A549 treated with ZK216348 at 1 μM for 4 hours (cell line): ENCODE measurements at places on chromosomes 16 and 17. TPM values are rescaled to one million over a fixed set of nuclear protein-coding genes. Genes with fewer than 3 reads are reported as not detected.

PRAC2 gene
- total RNA-seq, result not detected in 5 replicates

KRT32 gene
- not detected in 5 replicates for total RNA-seq

PIPOX gene
- 0.15 to 0.35 TPM in 2 of 5 replicates, not detected in the others for total RNA-seq

CDH13 gene
- not detected in 5 replicates for total RNA-seq

ANKRD13B gene
- 16.7 to 31.0 TPM (median 28.8 TPM) in 5 replicates for total RNA-seq

SLC13A2 gene
- total RNA-seq, result 0.08 to 0.20 TPM (median 0.16 TPM) in 5 replicates

NXN gene
- 16.3 to 27.7 TPM (median 26.7 TPM) in 5 replicates for total RNA-seq

TBC1D3D gene
- 0.08 TPM in 1 of 5 replicates, not detected in the others for total RNA-seq

ITPRIPL2 gene
- 8.8 to 19.4 TPM (median 16.0 TPM) in 5 replicates for total RNA-seq

PRSS21 gene
- total RNA-seq, result not detected in 5 replicates

TBX21 gene
- 0.13 to 0.15 TPM in 2 of 5 replicates, not detected in the others for total RNA-seq

ETV4 gene
- total RNA-seq, result 44.1 to 52.6 TPM (median 50.8 TPM) in 5 replicates

WSCD1 gene
- 1.9 to 3.9 TPM (median 3.3 TPM) in 5 replicates for total RNA-seq

CWC25 gene
- 20.9 to 31.1 TPM (median 21.2 TPM) in 5 replicates for total RNA-seq

CACNG4 gene
- total RNA-seq, result 10.0 to 14.2 TPM (median 13.1 TPM) in 5 replicates

VWA3A gene
- 0.06 TPM in 2 of 5 replicates, not detected in the others for total RNA-seq

TEX19 gene
- total RNA-seq, result 0.34 to 0.83 TPM (median 0.43 TPM) in 5 replicates

EVI2A gene
- not detected in 5 replicates for total RNA-seq

HIC1 gene
- total RNA-seq, result 0.28 to 2.7 TPM (median 2.0 TPM) in 5 replicates

RASD1 gene
- total RNA-seq, result 0.51 to 1.5 TPM (median 1.2 TPM) in 5 replicates

CCL23 gene
- not detected in 5 replicates for total RNA-seq

GUCY2D gene
- not detected in 5 replicates for total RNA-seq

TP53TG3D gene
- total RNA-seq, result 0.79 to 2.3 TPM (median 1.3 TPM) in 5 replicates

FBXW10B gene
- total RNA-seq, result 2.1 to 4.6 TPM (median 2.9 TPM) in 5 replicates

RNF227 gene
- total RNA-seq, result 0.99 to 1.7 TPM (median 1.3 TPM) in 5 replicates

CARHSP1 gene
- 122 to 156 TPM (median 141 TPM) in 5 replicates for total RNA-seq

UBALD1 gene
- total RNA-seq, result 24.3 to 67.9 TPM (median 60.3 TPM) in 5 replicates

FBXW10 gene
- total RNA-seq, result 0.93 to 1.8 TPM (median 1.6 TPM) in 5 replicates

TEKT1 gene
- 0.12 to 0.21 TPM in 2 of 5 replicates, not detected in the others for total RNA-seq

TBC1D3 gene
- not detected in 5 replicates for total RNA-seq

TBC1D3H gene
- not detected in 5 replicates for total RNA-seq

SLFN14 gene
- not detected in 5 replicates for total RNA-seq

CYGB gene
- total RNA-seq, result 0.81 to 1.4 TPM (median 1.1 TPM) in 5 replicates
